ENCODE measurements at places on chromosomes 12 and 14.

GRCh38 chr12:78611504-78611903, 253.1 kb upstream of the SYT1 start:
- no peak for DNase-seq

DNA sequence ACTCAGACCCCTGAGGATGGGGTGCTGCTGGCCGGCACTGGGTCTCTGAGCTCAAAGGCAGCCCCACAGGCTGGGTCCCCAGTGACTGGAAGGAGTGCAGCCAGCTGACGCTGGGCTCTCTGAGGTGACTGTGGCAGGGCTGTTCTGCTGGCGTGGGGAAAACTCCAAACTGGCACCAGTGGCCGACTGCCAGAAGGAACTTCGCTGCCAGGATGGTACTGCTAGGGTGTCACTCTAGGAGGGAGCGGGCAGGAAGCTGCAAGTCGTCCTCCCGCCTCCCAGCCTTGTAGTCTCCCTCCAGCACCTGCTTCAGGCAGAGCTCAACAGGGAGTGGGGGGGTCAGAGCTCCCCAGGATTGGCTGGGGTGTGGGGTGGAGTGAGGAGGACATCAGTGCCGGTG, 41.3 kb downstream of the CDC42BPB start:
- no peak for DNase-seq

DNA sequence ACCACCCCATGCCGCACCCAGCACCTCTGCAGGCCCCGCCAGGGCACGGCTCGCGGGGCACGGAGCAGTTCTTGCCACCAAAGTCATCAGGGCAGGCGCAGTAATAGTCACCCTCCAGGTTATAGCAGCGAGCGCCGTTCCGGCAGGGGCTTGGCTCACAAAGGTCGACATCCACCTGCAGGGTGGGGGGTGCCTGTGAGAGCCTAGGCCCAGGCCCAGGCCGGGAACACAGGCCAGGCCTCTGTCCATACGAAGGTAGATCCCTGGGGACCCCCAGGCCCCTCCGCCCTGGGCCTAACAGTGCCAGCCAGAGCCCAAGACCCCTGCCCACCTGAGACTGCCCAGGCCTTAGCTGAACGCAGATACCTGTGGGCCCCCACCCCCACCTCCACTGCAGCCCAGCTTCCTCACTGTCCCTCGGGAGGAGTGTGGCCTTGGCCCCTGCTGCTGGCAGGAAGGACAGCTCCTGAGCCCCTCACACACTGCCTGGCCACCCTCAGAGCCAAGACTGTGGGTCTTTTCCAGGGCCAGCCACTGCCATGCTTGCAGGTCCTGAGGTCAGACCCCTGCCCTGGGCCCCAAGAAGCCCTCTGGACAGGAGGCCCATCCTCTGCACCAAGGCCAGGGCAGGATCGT, 19.3 kb downstream of the JAG2 start:
- no peak for DNase-seq

DNA sequence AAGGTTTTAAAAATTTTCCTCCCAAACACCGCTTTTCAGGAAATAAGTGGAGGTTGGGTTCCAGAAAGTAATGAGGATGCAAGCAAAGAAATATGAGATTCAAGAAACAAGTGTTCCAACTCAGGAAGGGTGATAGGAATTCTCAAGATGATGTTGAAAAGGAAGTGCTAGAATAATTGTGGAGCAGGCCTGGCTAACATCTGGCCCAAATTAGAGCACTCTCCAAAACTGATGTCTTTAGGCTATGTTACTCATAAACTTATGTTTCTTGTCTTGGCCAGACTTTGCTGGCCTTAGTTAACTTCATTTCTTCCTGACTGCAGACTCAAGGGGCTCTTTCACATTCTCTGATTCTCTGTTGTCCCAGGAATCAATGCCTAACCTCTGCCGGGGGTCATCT, 116.3 kb downstream of the TMTC3 start:
- DNase-seq: no peak

- no peak for DNase-seq
Measured at GRCh38 chr12:88595697-88596096, 15.4 kb upstream of the KITLG start.

DNA sequence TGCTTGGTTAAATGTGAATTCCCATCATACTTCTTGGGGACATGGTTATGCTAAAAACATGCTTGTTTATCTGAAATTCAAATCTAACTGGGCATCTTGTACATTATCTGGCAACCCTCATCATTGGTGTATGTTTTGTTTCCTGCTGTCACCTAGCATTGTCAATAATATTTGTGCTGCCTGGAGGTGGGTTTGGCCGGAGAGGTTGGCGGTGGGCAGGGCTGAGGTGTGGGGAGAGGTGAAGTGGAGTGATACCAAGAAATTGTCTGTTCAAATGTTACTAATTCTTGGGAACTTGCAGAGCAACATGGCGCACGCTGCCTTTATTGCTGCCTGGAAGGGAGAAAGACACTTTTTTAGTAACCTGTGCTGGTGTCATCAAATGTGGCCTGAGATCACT, 280.5 kb downstream of the VRK1 start:
- DNase-seq: no peak

GRCh38 chr14:47044841-47045240, 393.3 kb upstream of the RPL10L start:
- DNase-seq: no peak

GRCh38 chr12:19938031-19938430, 430.3 kb upstream of the PDE3A start:
- DNase-seq: no peak

DNA sequence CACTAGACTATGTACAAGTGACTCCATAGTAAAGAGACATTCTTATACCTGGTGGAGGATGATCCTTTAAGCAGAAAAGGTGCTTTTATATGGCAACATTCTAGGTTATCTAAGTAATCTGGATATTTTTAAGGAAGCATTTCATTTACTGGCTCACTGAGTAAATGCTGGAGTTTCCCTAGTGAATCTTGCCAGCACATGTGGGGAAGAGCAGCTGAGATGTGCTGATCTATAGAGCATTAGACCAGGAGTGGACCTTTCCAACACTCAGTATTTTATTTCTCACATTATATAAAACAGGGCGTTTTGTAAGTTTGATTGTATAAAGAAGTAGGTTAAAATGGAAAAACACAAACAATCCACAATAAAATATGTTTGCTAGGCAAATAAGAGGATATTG, 478.5 kb downstream of the ATP23 start:
- no peak for DNase-seq

DNA sequence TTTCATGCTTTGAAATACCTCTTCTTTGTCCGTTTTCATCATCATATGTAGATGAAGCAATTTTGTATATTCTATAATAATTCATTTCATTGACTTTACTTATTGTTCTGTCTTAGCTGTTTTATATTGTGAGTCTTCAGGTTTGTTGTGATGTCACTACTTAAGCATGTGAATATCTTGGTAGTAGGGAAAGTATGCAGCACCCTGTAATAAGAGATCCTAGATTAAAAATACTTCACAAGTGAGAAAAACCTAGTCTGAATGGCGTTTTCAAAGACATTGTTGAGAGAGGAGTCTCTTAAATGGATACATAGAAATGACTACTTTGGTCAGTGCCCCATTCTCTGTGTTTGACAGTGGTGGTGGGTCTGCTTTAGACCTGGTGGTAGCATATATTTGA, 61.4 kb downstream of the SLC16A7 start:
- no peak for DNase-seq

DNA sequence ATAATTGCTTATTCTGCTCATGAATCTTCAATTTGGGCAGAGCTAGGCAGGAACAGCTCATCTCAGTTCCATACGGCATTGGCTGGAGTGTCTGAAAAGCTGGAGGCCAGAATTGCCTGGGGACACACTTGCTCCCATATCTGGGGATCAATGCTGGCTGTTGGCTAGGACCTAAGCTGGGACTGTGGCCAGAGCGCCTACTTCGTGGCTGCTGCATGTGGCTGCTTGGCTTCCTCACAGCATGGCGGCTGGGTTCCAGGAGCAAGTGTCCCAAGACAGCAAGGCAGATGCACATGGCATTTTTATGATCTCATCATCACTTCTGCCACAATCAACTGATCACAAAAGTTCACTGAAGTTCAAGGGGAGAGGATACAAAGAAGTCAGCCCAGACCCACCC, 200.2 kb downstream of the TTC8 start:
- DNase-seq: no peak

DNA sequence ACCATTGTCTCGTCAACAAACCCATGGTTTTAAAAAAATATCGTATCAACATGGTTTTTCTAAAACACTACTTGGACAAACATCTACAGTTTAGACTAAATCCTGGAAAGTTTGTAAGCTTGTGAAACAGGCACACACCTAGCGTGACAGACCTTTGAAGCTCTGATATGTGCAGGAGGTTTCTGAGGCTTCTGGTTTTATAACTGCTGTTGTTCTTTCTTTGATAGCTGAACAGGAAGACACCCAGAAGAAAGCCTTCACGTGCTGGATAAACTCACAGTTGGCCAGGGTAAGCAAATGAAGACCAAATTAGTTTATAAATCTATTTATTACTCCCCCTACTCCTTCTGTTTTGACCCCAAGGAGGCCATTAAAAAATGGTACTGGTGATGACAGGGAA, 87.6 kb downstream of the SYNE2 start:
- DNase-seq: no peak

- no peak for DNase-seq
Measured at GRCh38 chr14:55715889-55716288, 135.9 kb downstream of the KTN1 start.

GRCh38 chr12:6606331-6607131, 648 bp downstream of the CHD4 start:
- DNase-seq: peak; percentile 38

DNA sequence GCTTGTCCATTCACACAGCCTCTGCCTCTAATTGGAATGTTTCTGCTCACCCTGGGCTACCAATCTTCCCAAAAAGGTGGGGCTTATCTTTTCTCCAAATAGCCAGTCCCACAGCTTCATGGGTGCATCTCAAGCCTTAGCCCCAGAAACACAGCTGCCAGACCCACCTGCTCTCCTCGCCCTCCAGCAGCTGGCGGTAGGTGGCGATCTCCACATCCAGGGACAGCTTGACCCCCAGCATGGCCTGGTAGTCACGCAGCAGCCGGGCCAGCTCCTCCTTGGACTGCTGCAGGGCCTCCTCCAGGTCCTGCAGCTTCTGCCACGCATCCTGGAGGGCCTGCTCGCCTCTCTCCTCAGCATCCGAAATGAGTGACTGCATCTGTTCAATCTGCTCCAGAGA, 11.1 kb downstream of the KRT77 start:
- no peak for DNase-seq

DNA sequence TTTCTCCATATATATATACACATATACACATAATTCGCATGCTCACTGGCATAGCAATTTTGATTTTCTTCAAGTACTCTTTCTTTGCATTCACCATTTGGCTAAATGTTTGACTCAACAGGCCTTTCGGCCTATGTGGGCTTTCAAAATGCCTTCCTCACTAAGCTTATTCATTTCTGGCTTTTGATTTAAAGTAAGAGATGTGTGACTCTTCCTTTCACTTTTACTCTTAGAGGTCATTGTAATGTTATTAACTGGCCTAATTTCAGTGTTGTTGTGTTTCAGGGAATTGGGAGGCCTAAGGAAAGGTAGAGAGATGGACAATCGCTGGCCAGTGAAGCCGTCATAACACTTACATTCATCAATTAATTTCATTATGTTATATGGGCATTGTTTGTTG, 14.5 kb upstream of the KLRD1 start:
- DNase-seq: no peak

DNA sequence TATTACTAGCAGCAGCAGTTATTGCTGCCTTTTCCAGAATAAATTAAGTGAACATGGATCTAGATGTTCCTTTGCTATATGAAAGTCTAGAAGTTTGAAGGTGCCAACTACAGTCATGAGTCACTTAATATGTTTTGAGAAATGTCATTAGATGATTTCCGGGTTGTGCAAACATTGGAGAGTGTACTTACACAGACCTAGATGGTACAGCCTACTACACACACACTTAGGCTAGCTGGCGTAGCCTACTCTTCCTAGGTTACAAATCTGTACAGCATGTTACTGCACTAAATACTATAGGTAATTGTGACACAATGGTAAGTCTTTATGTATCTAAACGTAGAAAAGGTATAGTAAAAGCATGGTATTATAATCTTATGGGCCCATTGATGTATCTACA, 368.1 kb downstream of the PDZRN4 start:
- DNase-seq: no peak

DNA sequence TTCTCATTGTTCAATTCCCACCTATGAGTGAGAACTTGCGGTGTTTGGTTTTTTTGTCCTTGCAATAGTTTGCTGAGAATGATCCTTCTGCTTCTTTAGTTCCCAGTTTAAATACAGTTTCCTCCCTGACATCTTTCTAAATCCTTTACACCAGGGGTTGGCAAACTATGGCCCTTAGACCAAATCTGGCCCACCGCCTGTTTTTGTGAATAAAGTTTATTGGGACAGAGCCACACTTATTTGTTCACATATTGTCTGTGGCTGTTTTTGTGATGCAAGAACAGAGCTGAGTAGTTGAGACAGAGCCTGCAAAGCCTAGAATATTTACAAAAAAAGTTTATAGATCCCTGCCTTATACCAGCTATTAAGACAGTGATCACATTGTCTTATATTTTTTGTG, 53.7 kb downstream of the SERPINA10 start:
- no peak for DNase-seq

Measured in activated naive CD4-positive, alpha-beta T cell (primary cell).